ENCODE measurements at places on chromosomes 5 and 9. TPM values are rescaled to one million over a fixed set of nuclear protein-coding genes. Genes with fewer than 3 reads are reported as not detected.

OR1Q1 gene
- total RNA-seq, result not detected

TAF11L10 gene
- not detected for total RNA-seq

GABRG2 gene
- total RNA-seq, result not detected

NNT gene
- 84.6 TPM for total RNA-seq

GRIN1 gene
- 0.05 TPM for total RNA-seq

PCA3 gene
- total RNA-seq, result under 0.01 TPM

PRDM9 gene
- not detected for total RNA-seq

C9orf43 gene
- total RNA-seq, result 0.23 TPM

CDC20B gene
- total RNA-seq, result not detected

INSYN2B gene
- 2.9 TPM for total RNA-seq

ACOT12 gene
- total RNA-seq, result not detected

CATSPER3 gene
- not detected for total RNA-seq

FAM163B gene
- not detected for total RNA-seq

EIF4E1B gene
- not detected for total RNA-seq

FOXE1 gene
- 0.09 TPM for total RNA-seq

CCDC192 gene
- not detected for total RNA-seq

PSAT1 gene
- total RNA-seq, result 7.5 TPM

AJM1 gene
- 1.0 TPM for total RNA-seq

IFNE gene
- 0.05 TPM for total RNA-seq

PCDHGA12 gene
- 4.1 TPM for total RNA-seq

MGAT4B gene
- total RNA-seq, result 229 TPM

OR2Y1 gene
- not detected for total RNA-seq

ALAD gene
- 22.4 TPM for total RNA-seq

STK32A gene
- not detected for total RNA-seq

Measured in dermis blood vessel endothelial cell (primary cell).